ENCODE measurements at places on chromosomes 7 and 10.

- peak; percentile 34 for DNase-seq
These were observed 98.5 kb upstream of the PIK3CG start for GRCh38 chr7:106766551-106766950.

- no peak for DNase-seq
These were observed 26.4 kb downstream of the TMEM120A start for GRCh38 chr7:75968012-75968411.

- DNase-seq, result no peak
These were observed 54.9 kb downstream of the ITIH5 start for GRCh38 chr10:7611909-7612308.

DNA sequence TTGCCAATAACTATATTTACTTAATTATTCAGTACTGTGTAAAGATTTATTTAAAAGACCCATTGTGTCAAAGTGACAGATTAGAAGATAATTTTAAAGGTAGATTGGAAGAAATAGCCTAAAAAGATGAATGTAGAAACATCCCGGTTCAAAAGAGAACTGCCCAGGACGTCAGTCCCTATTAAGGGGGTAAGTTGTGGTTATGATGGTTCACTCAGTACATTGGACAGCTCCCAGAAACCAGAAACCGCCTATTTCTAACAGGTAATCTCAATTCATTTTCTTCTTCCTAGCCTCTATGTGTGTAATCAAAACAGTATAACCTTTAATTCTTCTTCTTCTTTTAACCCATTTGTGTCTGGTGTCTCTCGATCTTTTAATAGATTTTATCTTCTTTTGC lies 1.5 kb upstream of the FERD3L start:
- DNase-seq, result no peak

- DNase-seq, result no peak
These were observed 303.7 kb downstream of the INHBA start for GRCh38 chr7:41399171-41399570.

- no peak for DNase-seq
These were observed 19.5 kb downstream of the HDAC9 start for GRCh38 chr7:18515067-18515466.

DNA sequence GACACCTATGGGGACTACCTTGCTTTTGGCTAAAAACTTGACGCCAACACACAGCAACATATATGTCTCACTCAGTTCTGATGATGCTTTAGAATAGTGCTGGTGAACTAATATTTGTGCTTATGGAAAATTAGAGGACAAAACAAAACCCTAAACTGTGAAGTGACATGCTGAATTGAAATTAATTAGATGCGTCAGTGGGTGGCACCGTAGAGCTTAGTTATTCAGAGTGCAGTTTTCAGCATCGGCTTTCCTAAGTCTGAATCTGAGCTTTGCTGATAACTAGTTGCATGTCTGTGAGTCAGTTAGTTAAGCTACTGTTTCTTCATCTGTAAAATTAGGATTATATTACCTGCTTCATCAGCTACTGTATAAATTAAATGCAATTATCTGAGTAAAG lies 245.0 kb upstream of the SORCS1 start:
- no peak for DNase-seq

DNA sequence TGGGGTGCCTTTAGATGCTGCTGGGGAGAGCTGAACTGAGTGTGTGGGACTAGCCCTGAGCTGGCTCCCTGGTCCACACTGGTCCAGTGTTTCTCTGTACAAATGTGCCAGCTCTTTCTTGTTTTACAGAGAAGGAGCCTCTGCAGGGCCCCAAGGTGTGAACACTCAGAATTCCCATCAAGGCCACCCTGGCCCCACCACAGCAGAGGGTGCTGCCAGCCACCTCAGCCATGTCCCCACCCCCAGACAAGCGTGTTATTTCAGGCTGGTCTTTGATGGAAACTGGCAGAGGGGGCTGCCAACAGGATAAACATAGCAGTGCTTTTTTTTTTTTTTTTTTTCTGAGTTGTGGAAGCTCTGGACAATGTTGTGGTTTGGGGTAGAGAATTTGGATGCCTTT lies 68.5 kb upstream of the LRRC18 start:
- DNase-seq, result no peak

- DNase-seq, result no peak
These were observed 29.8 kb downstream of the RSU1 start for GRCh38 chr10:16787361-16787791.

GRCh38 chr7:23468526-23469149 lies 1.7 kb downstream of the IGF2BP3 start:
- DNase-seq, result no peak

DNA sequence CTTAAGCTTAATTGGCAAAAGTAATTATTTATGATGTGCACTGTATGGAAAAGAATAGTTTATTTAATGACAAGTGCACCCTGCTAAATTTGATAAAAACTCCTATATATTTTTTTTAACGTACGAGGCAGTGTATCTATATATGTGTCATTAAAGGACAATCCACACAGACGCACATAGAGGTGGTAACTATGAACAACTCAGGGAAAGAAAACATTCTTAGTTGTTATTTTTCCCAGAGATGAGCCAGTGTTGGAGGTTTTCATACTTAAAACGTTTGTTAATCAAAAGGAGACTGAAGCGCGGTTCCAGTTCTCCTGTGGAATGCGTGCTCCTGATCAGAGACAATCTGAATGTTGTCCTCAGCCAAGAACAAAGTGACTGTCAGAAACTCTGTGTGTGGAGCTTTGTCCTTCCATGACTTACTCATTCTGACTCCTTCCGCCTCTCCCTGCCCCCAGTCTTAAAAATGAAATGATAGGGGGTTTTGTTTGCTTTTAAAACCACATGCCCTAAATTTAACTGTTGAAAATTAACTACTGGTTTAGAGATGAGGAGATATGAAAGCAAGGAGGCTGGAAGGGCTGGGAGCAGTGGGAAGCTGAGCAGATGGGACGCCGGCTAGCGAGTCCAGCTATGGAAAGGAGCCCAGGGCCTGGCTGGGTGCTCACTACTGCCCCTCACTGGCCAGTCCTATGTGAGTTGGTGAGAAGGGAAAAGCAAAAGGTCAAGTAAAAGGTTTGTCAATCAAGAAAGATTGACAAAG lies 99.6 kb downstream of the SVIL start:
- peak; percentile 99 for DNase-seq

GRCh38 chr10:84291384-84291783 lies 37.0 kb upstream of the CCSER2 start:
- DNase-seq, result no peak

DNA sequence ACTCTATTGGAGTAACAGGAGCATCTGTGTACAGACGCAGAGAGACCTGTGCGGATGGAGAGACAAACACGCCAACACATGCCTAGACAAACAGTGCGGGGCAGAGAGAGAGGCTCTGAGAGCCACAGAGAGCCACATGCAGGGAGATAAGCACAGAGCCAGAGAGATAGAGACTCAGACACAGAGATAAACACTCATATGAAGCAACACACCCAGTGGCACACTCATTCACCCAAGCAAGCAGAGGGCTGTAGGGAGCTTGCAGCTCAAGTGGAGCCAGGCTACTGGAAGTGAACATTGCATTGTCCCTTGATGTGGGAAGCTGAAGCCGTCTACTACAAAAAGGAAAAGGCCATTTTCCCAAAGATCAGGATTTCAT lies 46.6 kb upstream of the PODXL start:
- no peak for DNase-seq

GRCh38 chr10:31952066-31952465 lies 23.4 kb upstream of the ARHGAP12 start:
- no peak for DNase-seq

DNA sequence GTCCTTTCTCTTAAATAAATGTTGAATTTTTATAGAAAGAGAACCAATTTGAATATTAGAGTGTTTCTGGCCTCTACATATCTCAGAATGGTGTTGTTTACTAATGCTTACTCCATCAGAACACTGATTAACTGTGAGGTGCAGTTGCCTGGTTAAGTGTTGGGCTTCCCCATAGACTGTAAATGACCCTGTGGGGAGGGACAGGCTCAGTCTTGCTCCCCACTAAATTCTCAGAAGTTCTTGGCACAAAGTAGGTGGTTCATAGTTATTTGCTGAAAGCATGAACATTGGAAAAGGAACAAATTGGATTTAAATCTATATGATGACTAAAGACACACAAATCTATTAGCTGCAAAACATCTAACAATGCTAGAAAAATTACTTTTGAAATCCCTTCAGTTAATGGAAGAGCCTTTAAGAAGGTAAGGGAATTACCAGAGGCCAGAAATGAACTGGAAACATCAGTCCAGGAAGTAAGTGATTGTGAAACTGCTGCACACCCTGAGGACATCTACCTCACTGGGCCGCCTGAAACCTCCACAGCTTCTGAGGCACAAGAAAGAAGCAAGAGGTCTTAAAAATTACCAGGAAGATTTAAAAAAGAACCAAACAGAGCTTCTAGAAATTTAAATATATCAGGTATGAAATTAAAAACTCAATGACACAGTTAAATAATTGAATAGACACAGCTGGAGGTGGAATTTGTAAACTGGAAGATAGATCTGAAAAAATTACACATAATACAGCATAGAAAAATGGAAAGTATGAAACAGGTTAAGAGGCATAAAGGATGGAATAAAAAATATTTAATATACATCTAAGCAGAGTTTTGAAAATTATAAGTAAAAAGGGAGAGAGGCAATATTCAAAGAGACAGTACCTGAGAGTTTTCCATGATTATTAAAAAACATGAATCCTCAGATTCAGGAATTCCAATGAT lies 17.8 kb upstream of the COMTD1 start:
- DNase-seq, result no peak

DNA sequence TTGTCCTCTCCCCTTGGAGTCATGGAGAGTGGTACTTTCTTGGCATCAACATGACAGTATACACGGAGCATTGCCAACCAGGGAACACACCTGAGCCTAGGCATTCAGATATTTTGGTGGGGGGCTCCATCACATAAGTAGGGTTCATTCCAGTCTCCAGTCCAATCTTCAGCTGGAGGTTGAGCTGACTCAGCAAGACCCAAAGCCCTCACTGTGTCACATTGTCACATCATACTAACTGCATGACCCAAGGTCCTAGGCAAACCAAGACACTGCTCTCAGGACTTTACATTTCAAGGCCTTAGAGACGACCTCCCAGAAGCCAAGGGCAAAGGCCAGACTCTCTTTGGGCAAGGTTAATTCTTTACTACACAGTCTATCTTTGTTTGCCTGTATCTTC lies 190.1 kb downstream of the TMEM178B start:
- DNase-seq, result no peak

- no peak for DNase-seq
These were observed 64.5 kb downstream of the CARD11 start for GRCh38 chr7:2979201-2979631.

- DNase-seq, result no peak
These were observed 2.8 kb downstream of the TRAPPC14 start for GRCh38 chr7:100155553-100156317.
